ENCODE measurements at places on chromosomes 16 and 17.

- no peak for DNase-seq
Observed at GRCh38 chr17:15447928-15448579, 19.4 kb downstream of the CDRT4 start.

- DNase-seq: no peak
Observed at GRCh38 chr16:31083556-31083955, 5.2 kb downstream of the PRSS53 start.

DNA sequence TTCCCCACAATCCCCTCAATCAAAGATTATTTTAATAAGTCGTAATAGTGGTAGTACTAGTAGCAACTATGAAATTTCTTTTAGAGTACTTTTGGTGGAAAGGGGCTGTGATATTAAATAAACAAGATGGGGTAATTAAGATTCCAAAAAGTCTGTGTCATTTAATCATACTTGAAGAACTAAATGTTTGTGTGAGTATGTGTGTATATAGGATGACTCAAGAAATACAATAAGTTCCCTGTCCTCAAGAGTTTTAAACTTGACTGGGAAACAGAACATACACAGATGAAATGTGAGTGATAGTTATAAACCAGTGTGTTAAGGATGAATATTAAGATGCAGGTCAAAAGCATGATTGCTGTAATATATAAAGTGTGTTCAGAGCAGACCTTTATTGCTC, 2.3 kb downstream of the ALDH3A2 start:
- peak; percentile 35 for DNase-seq

DNA sequence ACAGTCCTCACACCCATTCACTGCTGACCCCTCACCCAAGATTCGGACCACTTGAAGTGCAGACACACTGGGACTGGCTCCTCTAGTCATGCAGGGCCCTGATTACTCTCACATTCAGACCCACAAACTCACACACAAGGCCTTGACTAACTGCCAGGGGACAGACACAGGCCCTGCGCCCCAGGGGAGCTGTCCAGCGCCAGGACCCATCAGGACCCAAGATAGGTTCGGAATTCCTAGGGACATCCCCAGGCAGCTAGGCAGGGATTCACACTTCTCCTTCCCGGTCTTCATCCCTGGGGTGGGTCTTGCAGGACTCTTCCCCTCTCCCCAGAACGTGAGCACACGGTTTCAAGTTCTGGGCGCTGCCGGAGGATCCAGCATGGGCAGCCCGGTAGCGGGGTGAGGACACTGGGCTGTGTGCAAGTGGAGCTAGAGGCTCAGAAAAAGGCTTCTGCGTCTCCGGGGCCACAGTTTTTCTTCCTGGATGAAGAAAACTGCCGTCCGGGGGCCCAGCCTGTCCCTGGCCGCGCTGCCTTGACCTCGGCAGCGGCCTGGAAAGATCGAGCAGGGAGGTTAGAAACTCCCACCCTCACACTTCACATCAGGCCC, 1.6 kb downstream of the SEZ6 start:
- DNase-seq: no peak

GRCh38 chr16:86044241-86044671, 145.3 kb downstream of the IRF8 start:
- peak; percentile 22 for DNase-seq

- DNase-seq: no peak
Observed at GRCh38 chr16:86217891-86218270, 292.4 kb upstream of the FOXF1 start.

All from astrocyte of the spinal cord (primary cell).